ENCODE measurements at places on chromosomes 3 and 15. TPM values are rescaled to one million over a fixed set of nuclear protein-coding genes. Genes with fewer than 3 reads are reported as not detected.
A peak's percentile ranks its signal among the peaks of the same experiment; 100 is the strongest.

Gene ARNT2
- 0.25 TPM for total RNA-seq

Gene XXYLT1
- total RNA-seq: 7.8 TPM

Gene IMPG2
- 0.03 TPM for total RNA-seq

Gene ACTRT3
- total RNA-seq: 3.5 TPM

Gene ABCC5
- total RNA-seq: 15.5 TPM

Gene IL17RD
- 1.7 TPM for total RNA-seq

Gene AHSG
- 0.21 TPM for total RNA-seq

Gene PRR20G
- total RNA-seq: not detected

Gene CCDC39
- total RNA-seq: not detected

Gene PIERCE2
- total RNA-seq: 1.4 TPM

Gene BFSP2
- not detected for total RNA-seq

Gene TIMMDC1
- total RNA-seq: 85.3 TPM

Gene SEMA7A
- total RNA-seq: 45.0 TPM

- DNase-seq: no peak
These were observed 189.0 kb upstream of the GOLIM4 start for GRCh38 chr3:168284728-168285127.

GRCh38 chr3:42936157-42936981 lies 30.4 kb downstream of the ZNF662 start:
- DNase-seq: no peak

- no peak for DNase-seq
These were observed 366.8 kb upstream of the GBE1 start for GRCh38 chr3:82128271-82128670.

DNA sequence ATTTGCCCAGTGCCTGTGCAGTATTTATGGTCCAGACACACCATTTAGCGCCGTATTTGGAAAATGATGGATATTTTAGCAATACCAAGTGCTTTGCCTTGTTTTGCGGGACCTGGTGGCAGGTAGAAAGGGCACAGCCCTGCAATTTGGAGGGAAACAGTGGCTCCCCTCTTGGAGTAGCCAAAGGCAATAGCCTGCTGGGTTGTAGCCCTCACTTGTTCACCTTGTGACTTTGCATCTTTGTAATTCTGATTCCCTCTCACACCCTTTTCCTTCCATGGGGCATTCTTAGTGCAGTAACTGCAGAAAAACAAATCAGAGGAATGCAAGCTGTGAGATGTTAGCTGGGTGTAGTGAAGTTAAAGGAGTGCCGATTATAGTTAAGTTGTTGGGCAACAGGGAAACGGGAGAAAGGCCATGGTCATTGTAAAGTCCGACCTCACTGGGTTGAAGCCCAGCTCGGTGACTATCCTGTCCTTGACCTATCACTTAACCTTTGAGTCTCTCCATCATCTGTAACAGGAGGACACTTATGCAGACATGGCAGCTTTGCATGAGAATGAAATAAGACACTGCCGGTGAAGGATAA lies 131.0 kb upstream of the KLHL25 start:
- no peak for DNase-seq

- DNase-seq: peak; percentile 32
These were observed 20.2 kb downstream of the ADGRG7 start for GRCh38 chr3:100629421-100630127.

DNA sequence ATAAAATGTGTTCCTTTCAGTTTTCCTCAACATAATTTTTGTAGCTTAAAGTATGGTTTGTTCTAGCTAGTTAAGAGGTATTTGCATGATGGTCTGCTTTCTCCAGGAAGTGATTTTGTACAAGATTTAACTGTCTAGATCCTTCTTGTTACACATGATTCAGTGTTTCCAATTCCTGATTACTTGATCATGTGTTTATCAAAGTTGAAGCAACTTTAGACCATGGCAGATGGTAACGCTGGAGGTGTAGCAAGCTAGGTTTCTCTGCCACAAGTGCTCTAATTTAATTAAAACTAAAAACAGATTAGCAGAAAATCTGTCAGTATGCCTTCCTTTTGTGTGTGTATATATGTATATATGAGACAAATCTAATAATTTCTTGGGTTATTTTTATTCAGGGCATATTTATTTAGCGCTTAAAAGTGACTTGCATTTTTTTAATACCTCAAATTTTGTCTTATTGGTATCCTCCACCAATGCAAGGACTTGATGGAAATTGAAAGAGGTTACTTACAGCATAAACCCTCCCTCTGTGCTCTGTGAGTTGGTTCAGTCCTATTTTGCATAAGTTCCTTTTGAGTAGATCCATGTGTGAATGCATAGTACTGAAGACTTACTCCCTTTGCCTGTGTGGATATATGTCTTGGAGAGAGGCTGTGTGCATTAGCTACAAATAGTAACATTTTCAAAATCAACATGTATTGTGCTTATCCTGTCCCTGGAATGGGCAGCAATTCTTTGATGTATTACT lies 157.3 kb upstream of the CGNL1 start:
- no peak for DNase-seq

DNA sequence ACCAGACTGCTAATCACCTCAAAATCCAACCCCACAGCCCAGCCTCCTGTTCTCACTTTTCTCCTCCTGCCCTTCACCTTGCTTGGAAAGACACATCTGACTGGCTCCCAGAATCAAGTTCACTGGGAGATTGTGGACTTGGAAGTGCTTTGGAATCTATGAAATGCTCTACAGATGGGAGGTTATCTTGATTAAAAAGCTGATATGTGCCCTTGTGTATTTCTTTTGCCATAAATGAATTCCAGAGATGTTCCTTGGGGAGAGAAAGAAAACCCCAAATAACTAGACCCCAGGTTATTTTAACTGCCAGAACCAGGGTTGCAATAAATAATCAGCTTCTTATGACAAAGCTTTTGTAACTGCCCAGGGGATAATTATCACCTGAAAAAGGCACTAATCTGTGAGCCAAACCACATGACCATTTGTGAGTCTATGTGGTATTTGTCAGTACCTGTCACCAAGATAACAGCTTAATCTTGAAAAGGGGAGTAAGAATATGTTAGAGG lies 21.7 kb upstream of the ARHGEF3 start:
- no peak for DNase-seq

DNA sequence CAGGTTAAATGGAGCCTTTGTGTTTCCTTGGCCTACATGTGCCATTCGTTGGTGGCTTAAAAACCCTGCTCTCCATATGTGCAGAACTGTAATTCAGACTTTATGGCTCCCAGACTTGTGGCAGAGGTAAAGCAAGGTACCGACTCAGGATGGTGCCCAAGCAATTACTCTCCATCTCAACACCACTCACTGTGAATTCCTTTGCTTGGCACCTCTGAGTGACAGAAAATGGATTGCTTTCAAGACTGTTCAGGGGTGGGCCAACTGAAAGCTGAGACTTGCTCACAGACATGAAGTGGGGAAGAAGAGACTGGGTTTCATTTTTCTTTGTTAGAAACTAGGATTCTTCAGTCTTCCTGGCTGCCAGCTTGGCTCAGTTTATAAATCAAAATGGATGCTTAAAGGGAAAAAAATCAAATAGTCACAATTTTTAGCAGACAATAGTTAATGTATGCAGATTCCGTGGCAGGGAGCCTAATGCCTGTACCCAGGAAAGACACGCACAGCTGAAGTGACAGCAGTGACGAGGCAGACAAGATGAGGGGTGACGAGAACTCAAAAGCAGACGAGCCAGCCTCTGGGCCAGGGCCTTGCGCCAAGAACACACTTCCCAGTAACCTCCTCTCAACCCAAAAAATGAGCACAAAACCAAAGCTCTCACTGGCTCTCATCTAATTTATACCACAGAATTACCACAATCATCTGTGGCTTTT lies 207.9 kb upstream of the SLC2A2 start:
- DNase-seq: no peak

DNA sequence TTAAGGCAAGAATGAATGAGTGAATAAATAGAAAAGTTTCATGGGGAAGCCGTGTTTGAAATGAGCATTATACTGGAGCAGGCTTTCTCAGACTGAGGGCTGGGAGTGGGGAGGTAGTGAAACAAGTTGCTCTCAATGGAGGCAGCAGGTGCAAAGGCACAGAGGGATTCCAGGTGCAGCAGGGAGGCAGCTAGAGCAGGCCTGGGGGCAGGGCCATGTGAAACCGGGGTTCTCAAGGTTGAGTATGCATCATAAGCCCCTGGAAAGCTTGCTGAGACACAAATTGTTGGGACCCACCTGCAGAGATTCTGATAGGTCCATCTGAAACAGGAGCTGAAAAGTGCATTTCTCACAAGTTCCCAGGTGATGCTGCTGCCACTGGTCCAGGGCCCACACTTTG lies 45.3 kb downstream of the BFSP2 start:
- DNase-seq: no peak

DNA sequence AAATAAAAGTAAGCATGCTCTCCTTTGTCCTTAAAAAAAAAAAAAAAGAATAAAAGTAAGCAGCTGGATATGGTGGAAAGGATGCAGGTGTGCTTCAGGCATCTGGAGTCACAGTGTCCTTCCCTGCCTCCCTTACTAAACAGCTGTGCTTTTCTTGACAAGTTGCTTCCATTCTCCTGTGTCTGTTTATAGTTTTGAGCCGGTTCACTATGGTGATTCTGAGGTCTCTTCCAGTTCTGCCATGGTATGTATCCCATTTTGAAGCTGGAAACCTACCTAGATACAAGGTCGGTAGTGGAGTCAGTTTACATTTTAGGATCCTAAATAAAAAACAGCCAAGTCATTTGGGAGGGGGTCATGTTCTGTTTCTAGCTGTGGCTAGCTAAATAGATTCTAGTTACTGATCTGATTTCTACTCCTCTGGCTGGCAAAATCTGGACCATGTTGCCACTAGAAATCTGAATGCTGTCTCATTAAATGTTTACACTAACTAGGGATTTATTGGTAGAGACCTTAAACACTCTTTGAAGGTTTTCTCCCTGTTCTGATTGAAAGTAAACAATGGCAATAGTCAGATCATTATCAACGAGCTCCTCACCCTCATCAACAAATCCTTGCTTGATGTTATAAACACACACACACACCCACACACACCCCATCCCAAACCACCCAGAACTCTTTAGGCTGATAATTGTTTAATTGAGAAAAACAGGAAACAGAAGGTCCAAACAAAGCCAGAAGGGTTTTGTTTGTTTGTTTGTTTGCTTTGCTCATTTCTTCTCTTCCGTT lies 7.9 kb downstream of the TNFSF10 start:
- no peak for DNase-seq

DNA sequence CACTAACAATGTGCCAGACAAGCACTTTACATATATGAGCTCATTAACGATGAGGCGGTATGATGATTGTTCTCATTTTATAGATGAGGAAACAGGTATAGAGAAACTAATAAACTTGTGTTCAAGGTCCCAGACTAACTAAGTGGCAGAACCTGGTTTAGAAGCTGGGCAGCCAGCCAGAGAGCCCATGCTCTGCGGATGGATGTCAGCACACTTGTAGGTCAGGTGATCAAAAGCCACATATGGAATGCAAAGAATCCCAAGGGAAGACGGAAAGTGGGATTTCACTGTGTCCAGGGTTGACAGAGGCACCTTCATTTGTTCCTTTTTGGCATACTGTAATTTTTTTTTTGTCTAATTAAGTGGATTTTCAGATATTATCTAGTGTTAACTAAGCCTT lies 103.7 kb downstream of the EFL1 start:
- no peak for DNase-seq

DNA sequence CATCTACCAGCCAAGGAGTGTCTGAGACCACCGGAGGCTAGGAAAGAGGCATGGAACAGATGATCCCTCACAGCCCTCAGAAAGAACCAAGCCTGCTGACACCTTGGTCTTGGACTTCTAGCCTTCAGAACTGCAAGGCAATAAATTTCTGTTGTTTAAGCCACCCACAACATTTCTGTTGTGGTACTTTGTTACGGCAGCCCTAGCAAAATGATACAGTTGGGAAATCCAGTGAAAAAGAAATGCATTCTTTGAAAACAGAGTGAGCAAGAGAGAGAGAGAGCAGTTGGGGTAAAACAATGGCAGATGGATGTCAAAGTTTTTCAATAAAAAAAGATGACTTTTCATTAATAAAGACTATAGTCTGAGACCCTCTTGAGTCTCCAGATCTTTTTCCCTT lies 219.4 kb downstream of the NFKBIZ start:
- DNase-seq: no peak

GRCh38 chr3:5218815-5219214 lies 31.3 kb downstream of the EDEM1 start:
- no peak for DNase-seq

- DNase-seq: no peak
These were observed 160.7 kb downstream of the BBX start for GRCh38 chr3:107683447-107683846.

DNA sequence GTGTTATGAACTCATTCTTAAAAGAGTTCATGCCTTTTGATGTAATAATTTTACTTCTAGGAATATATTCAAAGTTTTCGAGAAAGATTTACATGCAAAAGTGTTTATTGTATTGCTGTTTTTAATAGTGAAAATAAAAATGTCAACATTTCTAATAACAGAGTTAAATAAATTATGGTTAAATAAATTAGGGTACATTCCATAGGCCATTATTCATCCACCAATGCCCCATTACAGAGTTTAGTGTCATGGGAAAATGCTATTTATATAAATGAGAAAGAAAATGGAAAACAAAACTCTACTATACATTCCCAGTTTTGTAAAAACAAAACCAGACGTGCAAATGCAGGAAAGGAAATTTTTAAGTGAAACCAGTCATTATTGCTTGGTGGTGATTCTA lies 538.1 kb upstream of the TBL1XR1 start:
- DNase-seq: no peak

DNA sequence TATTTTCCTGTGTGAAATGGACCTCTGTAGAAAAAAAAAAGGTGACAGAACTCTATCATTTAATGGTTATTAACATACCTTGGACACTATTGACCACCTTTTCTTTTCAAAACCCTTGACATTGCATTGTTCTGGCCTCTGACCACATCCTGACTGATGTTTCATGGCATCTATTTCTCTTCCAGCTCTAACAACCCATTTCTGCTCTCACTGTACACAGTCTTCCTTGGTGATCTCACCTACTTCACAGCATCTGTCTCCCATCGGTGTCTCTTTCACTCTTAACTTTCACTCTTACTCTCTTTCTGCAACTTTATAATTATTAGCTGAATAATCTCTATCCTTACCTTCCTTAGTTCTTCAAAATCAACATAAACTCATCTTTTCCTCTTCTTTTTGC lies 217.4 kb upstream of the CD96 start:
- DNase-seq: no peak

DNA sequence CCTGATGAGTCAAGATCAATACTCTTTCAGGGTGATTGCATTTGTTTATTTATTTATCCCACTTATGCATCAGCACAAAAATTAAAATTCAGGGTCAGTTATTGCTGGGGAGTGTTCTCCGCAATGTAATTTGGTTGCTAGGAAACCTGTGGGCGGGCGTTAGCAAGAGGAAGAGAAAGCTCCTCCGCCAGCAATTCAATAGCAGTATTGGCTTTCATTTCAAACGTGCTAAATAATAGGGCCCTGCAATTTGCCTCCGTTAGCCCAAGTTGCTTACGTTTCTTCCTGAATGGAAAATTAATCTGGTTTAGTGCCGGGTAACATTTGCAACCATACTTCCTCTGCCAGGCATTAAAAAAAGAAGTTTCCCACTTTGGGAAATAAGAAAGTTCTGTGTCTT lies 35.5 kb upstream of the PLCL2 start:
- DNase-seq: no peak
